Eye (tissue), 1 donor: ENCODE measurements at places on chromosomes 6 and 20.

- peak; percentile 65 for DNase-seq
Observed at GRCh38 chr20:22576733-22577514, 7.4 kb downstream of the FOXA2 start.

GRCh38 chr6:90190752-90191395, 105.8 kb downstream of the BACH2 start:
- no peak for DNase-seq

- DNase-seq = no peak
Observed at GRCh38 chr20:35700625-35701148, 1.5 kb downstream of the ROMO1 start.

DNA sequence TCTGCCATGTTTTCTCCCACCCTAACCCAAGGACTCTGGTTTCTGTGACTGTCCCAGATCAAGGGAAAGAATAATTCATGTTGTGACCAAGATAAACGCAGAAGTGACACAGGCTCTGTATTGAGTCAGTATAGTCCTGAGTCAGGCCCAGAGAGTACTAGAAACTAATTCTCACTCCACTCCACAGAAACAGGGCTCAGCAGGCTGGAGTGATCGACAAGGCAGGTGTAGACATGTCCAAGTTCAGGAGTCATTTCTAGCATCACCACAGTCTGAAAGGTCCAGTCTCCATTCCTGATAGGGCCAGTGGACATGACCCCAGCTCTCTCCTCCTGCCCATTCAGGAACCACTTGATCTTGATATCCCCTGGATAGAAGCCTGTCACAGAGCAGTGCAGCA, 2.7 kb downstream of the HLA-DOB start:
- DNase-seq = no peak

DNA sequence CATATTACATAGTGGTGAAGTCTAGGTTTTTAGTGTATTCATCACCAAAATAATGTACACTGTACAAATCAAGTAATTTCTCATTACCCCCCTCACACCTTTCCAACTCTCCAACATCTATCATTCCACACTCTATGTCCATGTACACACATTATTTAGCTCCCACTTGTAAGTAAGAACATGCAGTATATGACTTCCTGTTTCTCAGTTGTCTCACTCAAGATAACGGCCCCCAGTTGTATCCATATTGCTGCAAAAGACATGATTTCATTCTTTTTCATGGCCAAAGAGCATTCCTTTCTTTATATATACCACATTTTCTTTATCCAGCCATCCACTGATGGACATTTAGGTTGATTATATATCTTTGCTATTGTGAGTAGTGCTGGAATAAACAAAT, 86.0 kb downstream of the UBE3D start:
- DNase-seq = no peak

DNA sequence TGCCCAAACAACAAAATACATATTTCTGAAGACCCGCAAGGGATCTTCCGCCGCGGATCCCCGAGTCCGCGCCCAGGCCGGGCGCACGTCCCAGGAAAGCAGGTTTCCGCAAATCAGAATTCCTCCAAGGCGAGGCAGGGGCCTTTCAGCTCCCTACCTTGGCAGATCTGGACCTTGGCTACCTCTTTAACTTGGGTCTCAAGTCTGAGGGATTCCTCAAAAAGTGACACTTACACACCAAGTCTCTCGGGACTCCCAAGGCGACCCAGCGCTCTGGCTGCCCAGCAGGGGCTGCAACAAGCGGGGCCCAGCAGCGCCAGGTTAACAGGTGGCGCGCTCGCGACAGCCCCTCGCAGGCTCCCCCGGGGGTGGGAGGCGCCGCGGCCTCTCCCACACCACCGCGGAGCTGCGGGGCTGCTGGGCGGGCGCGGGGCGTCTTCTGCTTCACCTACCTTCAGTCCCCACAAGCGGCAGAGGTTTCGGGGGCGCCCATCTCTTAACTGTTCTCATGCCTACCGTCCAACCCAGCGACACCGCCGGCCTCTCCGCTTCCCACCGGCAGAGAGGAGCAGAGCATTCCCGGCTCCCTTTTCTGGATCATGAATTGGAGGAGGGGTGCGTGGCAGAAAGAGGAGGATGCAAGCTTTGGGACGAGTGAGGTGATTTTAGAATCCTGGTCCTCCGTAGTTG, 414 bp downstream of the SIM1 start:
- DNase-seq = peak; percentile 67

DNA sequence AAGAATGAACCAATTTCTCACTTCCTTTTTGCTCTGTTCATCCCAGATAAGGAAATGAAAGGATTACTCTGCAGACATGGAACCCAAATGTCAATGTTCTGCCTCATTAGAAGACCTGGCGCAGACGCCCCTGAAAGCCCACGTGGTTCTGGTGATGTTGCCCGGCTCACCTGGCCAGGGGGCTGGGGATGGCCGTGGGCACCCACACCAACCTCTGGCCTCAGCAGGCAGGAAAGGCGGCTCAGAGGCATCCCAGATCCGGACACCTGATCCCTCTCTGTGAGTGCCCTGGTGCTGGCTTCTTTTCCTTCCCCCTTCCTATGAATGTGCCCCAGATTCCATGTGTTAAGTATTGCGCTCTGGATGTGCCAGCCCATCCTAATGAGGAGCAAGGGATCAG, 33.6 kb downstream of the CDH4 start:
- no peak for DNase-seq

DNA sequence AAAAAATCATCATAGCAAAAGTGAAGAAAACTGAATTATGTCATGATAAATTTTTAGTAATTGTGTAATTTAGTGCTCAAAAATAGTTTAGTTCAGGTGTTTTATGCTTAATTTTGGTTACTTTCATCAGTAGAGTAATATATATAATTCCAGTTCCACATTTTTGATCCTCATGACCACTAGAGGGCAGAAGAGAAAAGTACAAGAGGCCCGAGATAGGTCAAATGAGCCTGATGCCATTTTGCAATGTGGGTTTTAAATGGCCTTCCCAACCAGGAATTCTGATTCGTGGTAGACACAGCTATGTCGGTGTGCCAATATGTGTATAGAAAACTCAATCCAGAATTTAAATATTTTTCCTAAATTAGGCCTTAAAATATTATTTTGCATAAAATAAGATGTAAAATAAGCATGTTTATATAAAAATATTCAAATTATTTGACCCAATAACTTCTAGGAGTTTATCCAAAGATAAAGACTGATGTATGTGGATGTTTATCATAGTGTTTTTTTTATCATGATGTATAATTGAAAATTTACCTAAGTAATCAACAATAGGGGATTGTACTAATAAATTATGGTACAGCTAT, 159.7 kb upstream of the RPS6KA2 start:
- DNase-seq = peak; percentile 85

DNA sequence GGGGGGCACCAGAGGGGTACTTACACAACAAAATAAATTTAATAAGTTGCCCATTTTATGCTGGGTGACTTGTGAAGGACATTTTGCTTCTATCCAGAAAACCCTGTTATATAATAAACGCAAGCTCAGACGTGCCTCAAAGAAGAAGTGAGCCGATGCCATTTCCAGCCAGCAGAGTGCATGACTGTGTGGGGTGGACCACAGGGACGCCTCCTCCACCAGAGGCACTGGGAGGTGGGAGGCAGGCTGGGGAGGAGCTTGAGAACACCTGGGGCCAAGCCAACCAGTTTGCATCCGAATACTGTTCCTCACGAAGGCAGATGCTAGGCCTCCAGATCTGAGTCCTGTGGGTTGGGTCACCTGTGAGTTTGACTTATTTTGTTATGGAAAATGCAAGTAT, 363.8 kb downstream of the RNGTT start:
- DNase-seq = no peak

DNA sequence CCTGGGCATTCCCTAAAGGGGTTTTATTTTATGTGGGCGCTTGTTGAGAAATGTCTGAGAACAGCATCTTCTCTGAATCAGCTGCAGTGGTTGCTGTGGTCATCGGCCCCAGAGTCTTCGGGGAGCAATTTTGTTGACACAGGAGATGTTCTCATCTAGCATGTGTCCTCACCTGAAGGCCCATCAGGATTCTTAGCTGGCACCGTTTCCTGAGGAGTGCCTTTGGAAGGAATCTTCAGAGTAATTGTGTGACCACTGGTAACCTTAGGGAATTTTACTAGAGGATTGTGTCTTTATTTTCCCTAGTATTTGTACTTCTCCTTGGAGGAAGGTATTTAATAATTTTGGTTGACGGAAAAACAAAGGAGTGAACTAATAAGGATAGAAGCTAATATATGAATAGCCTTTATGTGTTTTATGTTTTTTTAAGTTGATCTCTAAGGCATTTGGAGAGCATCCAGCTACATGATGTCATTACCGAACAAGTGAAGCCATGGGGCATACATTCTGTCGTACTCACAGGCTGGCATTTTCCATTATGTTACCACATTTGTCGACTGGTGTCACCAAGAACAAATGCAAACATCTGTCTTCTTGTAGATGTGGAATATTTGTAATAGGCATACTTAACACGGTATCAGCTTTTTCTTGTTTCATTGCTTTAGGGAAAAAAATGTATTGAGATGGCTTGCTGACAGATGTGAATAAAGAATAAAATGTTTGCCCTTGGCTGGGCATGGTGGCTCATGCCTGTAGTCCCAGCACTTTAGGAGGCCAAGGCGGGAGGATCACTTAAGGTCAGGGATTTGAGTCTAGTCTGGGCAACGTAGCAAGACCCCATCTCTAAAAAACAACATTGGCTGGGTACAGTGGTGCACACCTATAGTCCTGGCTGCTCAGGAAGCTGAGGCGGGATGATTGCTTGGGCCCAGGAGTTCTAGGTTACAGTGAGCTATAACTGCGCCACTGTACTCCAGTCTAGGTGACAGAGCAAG, 41.9 kb downstream of the TULP4 start:
- no peak for DNase-seq

DNA sequence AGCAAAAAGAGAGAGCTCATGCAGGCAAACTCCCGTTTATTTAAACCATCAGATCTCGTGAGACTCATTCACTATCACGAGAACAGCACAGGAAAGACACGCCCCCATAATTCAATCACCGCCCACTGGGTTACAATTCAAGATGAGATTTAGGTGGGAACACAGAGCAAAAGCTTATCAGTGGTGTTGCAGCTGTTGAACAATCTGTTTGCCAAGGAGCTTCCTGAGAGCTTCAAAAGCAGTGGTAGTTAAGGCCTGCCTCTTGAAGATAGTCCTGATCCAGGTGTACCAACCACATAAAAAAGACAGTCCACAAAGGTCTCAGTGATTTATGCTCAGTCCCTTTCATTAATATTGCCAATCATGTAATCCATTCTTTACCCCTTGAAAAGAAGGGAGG, 269.4 kb upstream of the IRAK1BP1 start:
- DNase-seq = no peak

DNA sequence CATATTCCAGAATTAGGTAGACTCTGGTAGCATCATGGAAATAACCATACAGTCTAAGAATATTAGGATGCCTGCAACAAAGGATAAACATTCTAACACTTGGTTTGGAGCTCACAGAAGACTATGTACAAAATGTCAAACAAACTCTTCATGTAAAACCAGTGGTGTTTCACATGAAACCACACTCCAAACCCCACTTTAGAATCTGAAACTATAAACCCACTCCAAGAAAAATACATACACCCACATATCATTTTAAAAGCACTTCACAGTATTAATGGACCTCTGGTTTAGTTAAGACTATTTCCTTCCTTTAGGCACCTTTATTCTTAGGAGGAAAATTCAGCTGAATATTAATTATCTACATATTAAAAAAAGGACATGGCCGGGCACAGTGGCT, 10.5 kb downstream of the AURKA start:
- no peak for DNase-seq

DNA sequence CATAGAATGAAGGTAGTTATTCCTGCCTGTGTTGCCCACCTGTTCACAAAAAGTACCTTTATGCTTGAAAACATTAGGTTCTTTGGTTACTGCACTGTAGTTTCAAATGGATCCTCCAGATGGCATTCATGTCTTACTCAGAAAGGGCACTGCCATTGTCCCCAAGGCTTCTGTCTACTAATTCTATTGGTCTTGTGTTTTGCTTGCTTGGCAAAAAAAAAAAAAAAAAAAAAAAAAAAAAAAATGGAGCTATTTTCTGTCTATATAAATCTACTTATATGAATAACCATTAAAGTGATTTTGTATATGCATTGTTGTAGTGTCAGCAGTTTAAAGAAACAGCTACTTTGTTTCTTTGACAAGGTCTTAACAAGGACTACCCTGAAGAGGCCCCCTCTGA, 12.7 kb upstream of the EFHC1 start:
- peak; percentile 61 for DNase-seq

- no peak for DNase-seq
Observed at GRCh38 chr20:49510562-49511122, 28.2 kb upstream of the KCNB1 start.

GRCh38 chr6:46638650-46639049, 14.0 kb downstream of the CYP39A1 start:
- no peak for DNase-seq

GRCh38 chr6:125170376-125170775, 16.8 kb downstream of the TPD52L1 start:
- no peak for DNase-seq

- no peak for DNase-seq
Observed at GRCh38 chr6:123635567-123635966, 1.2 kb downstream of the TRDN start.

- no peak for DNase-seq
Observed at GRCh38 chr20:10654630-10655029, 19.2 kb downstream of the JAG1 start.

GRCh38 chr20:15288106-15288505, 950.7 kb upstream of the FLRT3 start:
- DNase-seq = no peak
